Colonic mucosa (tissue), 4 donors: ENCODE measurements at places on chromosomes 12 and 14. TPM values are rescaled to one million over a fixed set of nuclear protein-coding genes. Genes with fewer than 3 reads are reported as not detected.

GRCh38 chr12:3380200-3381043 lies 110.6 kb upstream of the PRMT8 start:
- H3K36me3 ChIP-seq: no peaks in the 10 kb centered on the region
- no peak overlapping the region for H3K4me3 ChIP-seq
- no peak overlapping the region for H3K27ac ChIP-seq

GRCh38 chr12:14921218-14921617 lies 17.1 kb downstream of the ERP27 start:
- no peak overlapping the region for H3K4me3 ChIP-seq
- H3K36me3 ChIP-seq: no peaks in the 10 kb centered on the region
- DNase-seq: no peak
- H3K27me3 ChIP-seq: no peaks in the 10 kb centered on the region
- H3K4me1 ChIP-seq: no peaks in the 10 kb centered on the region

DNA sequence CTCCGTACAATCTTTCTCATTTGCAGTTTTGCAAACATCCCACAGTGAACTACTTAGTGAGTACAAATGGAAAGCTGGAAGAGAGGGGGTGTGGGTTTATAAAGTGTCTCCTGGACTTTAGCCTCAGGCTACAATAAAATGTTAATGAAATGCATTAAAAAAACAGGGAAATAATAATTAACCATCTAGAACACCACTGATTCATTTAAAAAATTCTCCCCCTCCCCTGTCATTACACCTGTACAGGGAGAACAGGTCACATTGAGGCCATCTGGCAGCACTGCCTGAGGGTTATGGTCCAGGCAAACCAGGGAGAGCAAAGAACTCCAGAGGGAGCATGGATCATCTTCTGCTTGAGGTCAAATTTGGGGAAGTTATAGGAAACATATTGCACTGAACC lies 96.3 kb downstream of the TSPAN8 start:
- no peak overlapping the region for H3K27ac ChIP-seq
- H3K27me3 ChIP-seq: no peaks in the 10 kb centered on the region
- no peaks in the 10 kb centered on the region for H3K4me1 ChIP-seq
- no peak overlapping the region for H3K4me3 ChIP-seq
- H3K36me3 ChIP-seq: no peaks in the 10 kb centered on the region

GRCh38 chr12:45626965-45627364 lies 102.5 kb upstream of the ARID2 start:
- H3K4me1 ChIP-seq: no peaks in the 10 kb centered on the region
- H3K4me3 ChIP-seq: no peak overlapping the region
- no peaks in the 10 kb centered on the region for H3K36me3 ChIP-seq

- H3K4me3 ChIP-seq: no peak overlapping the region
- no peaks in the 10 kb centered on the region for H3K36me3 ChIP-seq
- DNase-seq: no peak
- H3K27me3 ChIP-seq: no peaks in the 10 kb centered on the region
Measured at GRCh38 chr12:104376650-104377513, 73.3 kb downstream of the EID3 start.

GRCh38 chr12:40224439-40225291 lies at the start of gene LRRK2:
Gene LRRK2, plus strand, starts transcription at chr12:40224997. Its CDS starts 135 bp downstream, at chr12:40225132.
- no peaks in the 10 kb centered on the region for H3K36me3 ChIP-seq
- no peaks in the 10 kb centered on the region for H3K27me3 ChIP-seq
- no peaks in the 10 kb centered on the region for H3K4me1 ChIP-seq

DNA sequence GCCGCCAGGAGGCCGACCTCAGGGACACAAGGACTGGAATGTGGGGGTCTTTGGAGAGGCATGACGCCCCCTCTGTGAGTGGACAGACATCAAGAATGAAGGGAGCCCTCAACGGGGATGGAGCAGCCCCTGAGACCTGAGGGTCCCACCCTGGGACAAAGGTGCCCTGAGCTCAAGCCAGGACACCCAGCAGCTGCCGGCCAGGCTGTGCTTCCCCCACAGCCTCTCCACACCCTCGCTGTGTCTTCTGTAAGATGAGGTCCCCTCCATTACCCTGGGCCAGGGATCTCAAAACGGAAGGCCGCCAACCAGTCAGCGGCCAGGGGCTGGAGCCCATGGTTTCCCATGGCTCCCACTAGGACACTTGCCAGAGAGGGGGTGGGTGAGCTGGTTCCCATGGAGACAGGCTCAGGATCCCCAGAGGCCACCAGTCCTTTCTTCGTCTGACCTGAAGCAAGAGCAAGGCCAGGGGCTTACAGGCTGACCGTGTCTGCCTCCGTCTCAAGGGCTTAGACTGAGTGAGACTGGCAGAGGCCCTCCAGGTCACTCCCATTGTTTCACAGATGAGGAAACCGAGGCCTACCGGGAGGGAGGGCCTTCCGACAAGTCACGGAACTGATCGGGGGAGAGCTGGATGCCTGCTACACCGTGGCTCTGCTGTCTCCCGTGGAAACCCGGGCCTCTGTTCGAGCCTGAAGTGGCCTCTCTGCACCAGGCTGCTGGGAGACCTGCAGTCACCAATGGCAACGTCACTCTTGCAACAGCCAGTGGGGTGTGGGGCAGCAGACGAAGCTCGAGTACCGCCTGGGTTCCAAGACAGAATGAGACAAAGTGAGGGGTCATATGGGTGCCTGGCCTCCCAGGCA lies 91.7 kb upstream of the DIO3 start:
- no peaks in the 10 kb centered on the region for H3K4me1 ChIP-seq
- H3K4me3 ChIP-seq: no peak overlapping the region
- H3K27me3 ChIP-seq: no peaks in the 10 kb centered on the region
- H3K27ac ChIP-seq: no peak overlapping the region
- H3K36me3 ChIP-seq: no peaks in the 10 kb centered on the region

DNA sequence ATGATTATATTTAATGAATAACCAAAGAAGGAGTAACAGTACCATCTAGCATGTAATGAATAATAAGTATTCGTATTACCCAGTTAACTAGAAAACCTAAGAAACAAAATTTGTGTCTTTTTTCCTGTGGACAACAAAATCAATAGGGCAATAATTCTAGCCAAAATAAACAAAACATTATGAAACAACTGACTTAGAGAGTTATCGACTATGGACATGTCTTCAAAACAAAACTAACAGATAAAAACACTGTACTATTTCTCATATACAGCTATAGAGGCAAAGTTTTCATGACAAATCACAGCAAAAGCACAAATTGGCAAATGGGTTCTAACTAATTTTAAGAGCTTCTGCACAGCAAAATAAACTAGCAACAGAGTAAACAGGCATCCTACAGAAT lies 224.1 kb downstream of the ALX1 start:
- H3K27me3 ChIP-seq: no peaks in the 10 kb centered on the region
- no peak overlapping the region for H3K4me3 ChIP-seq
- H3K36me3 ChIP-seq: no peaks in the 10 kb centered on the region
- H3K27ac ChIP-seq: no peak overlapping the region

DNA sequence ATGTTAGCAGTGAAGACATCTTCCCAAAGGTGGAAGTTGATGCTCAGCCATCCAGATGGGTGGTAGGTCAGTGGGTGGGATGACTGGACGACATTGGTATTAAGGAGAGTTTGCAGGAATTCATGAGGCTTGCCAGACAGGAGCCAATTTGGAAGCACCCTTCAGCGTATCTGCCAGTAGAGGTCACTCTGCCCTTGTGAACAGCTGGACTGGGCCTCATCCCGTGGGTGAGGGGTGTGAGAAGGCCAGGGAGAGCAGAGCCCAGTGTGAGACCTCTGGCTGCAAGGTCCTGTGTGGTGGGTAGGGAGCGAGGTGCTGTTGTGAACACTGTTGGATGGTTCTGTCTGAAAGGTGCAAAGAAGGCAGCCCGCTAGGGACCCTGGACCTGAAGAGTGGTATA lies 37.7 kb downstream of the SLC5A8 start:
- no peaks in the 10 kb centered on the region for H3K36me3 ChIP-seq
- H3K27ac ChIP-seq: no peak overlapping the region
- H3K4me3 ChIP-seq: no peak overlapping the region
- peak; percentile 23 for DNase-seq

DNA sequence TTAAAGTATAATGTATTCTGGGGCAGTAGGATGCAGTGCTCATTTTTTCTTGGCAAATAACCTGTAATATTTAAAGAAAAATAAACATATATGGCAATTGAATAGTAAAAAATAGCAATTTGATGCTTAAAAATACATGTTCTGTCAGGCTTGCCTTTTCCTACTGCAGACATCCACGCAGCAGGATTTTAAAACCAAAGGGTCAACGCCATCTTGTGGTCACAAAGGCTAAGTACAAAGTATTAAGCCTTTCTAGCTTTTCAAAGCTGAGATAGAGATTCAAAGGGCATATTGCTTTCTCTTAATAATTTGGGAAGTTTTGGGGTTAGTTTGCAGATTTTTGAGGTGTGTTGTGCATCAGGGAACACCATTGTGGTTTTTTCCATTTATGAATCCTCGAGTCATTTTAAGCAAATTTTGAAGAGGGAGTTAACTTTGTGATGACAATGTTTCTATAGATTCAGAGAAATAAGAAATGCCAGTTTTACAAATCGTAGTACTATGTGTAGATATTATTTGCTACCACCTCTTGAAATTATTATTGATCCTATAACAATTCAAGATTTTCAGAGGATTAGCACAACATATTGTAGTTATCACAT lies 4.7 kb upstream of the CCER1 start:
- DNase-seq: no peak
- no peak overlapping the region for H3K4me3 ChIP-seq
- no peak overlapping the region for H3K27ac ChIP-seq
- H3K36me3 ChIP-seq: no peaks in the 10 kb centered on the region
- no peaks in the 10 kb centered on the region for H3K27me3 ChIP-seq
- H3K4me1 ChIP-seq: no peaks in the 10 kb centered on the region

- H3K27me3 ChIP-seq: no peaks in the 10 kb centered on the region
- no peak overlapping the region for H3K27ac ChIP-seq
- H3K36me3 ChIP-seq: no peaks in the 10 kb centered on the region
- no peak overlapping the region for H3K4me3 ChIP-seq
- DNase-seq: no peak
Measured at GRCh38 chr14:89108608-89109007, 284.2 kb downstream of the TTC8 start.

- H3K4me1 ChIP-seq: no peaks in the 10 kb centered on the region
- no peak overlapping the region for H3K4me3 ChIP-seq
- no peak overlapping the region for H3K27ac ChIP-seq
- no peaks in the 10 kb centered on the region for H3K27me3 ChIP-seq
- no peak for DNase-seq
- H3K36me3 ChIP-seq: no peaks in the 10 kb centered on the region
Measured at GRCh38 chr12:23555180-23555824, 394.2 kb downstream of the SOX5 start.

The FOXG1 gene
- total RNA-seq: not detected
